ENCODE measurements at places on chromosomes 16 and 17.
A peak's percentile ranks its signal among the peaks of the same experiment; 100 is the strongest.

GRCh38 chr16:70158261-70158939 is 15.2 kb upstream of the CLEC18C start:
- DNase-seq: no peak

DNA sequence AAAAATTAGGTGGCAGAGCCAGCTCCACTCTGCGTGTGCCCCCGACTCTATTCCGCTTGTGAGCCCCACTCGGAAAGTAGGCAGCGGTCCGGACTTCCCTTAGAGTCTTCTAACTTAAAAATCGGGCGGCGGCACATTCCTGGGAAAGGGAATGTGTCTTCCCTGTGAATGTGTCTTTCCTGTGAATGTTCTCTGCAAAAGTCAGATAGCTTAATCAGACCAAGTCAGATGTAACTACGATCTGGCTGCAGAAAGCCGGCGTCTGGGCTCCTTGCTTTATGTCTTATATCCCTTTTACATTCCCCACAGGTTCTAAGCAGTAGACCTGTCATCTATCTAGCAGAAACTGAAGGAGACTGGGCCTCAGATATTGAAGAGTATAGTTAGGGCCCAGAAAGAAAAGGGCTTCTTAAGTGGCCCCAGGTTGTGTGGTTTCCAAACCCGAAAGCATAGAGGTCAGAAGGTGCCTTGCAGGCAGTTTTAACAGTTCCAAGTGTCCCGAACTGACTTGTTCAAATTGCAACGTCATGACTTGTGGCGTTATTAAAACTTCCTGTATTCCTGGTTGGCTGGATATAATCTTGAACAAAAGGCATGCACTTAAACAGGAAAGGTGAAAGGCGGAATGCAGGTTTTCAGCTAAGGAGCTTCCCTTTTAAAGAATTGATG is 601 bp downstream of the PHKB start:
- DNase-seq: peak; percentile 64

GRCh38 chr16:50282010-50282538 is 15.7 kb downstream of the ADCY7 start:
- DNase-seq: no peak

GRCh38 chr16:1275791-1276579 is 20.1 kb downstream of the TPSD1 start:
- no peak for DNase-seq

GRCh38 chr16:57893559-57894389 is 77.2 kb downstream of the CNGB1 start:
- DNase-seq: peak; percentile 91

- no peak for DNase-seq
Observed at GRCh38 chr16:52212841-52213240, 334.1 kb downstream of the TOX3 start.

DNA sequence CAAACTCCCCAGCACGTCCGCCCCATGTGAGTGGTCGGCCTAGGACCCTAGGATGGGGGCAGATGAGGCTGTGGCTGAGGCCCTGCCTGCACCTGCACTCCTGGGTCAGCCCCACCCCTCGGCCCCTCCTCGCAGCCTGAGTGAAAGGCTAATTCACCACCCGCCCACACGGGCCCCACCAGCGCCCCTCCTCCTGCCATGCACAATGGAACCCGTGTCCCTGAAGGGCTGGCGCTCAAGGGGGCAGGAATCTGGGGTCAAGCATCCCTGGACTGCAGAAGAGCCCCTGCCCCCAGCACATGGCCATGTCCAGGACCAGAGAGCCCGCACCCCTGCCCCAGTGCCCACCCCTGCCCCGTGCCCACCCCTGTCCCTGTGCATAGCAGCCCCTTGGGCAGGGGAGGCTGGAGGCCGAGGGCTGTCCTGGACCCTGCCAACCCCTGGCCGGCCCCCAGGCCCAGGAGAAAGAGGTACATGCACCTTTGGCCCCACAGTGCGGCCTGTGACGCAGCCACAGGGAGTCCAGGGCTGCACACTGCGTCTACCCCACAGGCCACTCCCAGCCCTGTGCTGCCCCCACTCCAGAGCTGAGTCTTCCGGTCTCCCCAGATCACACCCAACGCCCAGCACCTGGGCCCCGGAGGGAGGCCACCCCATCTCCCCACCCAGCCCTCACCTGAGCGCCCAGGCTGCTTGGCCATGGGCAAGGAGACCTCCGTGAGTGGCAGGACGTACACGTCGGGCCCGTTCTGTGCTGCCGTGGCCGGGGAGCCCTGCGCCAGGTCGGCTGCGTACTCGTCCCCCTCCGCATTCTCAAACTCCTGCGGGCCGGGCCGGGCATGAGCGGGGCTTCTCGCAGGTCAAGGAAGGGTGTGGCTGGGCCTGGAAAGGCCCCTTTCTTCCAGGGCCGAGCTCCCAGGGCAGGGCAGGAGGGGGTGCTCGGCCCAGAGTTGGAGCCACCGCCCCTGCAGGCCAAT is 34.6 kb upstream of the PVALEF start:
- no peak for DNase-seq

Data from dermis microvascular lymphatic vessel endothelial cell (primary cell).